ENCODE measurements at places on chromosomes 13 and 19. TPM values are rescaled to one million over a fixed set of nuclear protein-coding genes. Genes with fewer than 3 reads are reported as not detected.

- no peak overlapping the region for H3K27ac ChIP-seq
- H3K4me1 ChIP-seq: no peaks in the 10 kb centered on the region
- H3K27me3 ChIP-seq: no peaks in the 10 kb centered on the region
- no peak overlapping the region for H3K4me3 ChIP-seq
These were observed 345.8 kb downstream of the TEX29 start for GRCh38 chr13:111666164-111666776.

- DNase-seq: no peak
- H3K4me3 ChIP-seq: no peak overlapping the region
- H3K27me3 ChIP-seq: peaks cover 3% of the 10 kb centered on the region
- H3K27ac ChIP-seq: no peak overlapping the region
- no peaks in the 10 kb centered on the region for H3K36me3 ChIP-seq
- no peaks in the 10 kb centered on the region for H3K4me1 ChIP-seq
These were observed 44.5 kb upstream of the GTF3A start for GRCh38 chr13:27379694-27380641.

The CEACAM7 gene
- not detected for total RNA-seq

The C19orf81 gene
- 3.9 TPM for total RNA-seq

The ZNF491 gene
- total RNA-seq: 1.9 TPM

- no peak overlapping the region for H3K27ac ChIP-seq
- no peak for DNase-seq
- H3K4me3 ChIP-seq: no peak overlapping the region
- H3K36me3 ChIP-seq: no peaks in the 10 kb centered on the region
- peaks cover 6% of the 10 kb centered on the region for H3K4me1 ChIP-seq
These were observed 13.7 kb upstream of the TLE2 start for GRCh38 chr19:3042621-3043267.

The CCDC194 gene
- 2.0 TPM for total RNA-seq

DNA sequence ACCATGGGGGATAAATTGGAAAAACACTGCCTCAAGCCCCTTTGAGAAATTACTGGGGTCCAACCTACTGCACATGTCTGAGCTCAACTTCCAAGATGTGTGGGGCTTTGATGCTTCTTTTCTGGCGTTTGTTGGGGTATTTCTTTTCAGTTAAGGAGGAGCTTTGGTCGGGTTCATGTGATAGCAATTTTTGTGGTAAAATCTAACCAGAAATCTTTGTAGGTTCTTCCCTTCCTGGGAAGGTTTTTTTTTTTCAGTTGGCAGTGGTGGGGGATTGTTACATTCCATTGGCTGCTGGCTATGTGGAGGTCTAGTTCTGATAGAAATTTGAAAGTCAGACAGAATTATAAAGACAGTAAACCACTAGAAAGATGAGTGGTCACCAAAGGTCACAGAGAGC, 327.8 kb downstream of the ATP8A2 start:
- no peak for DNase-seq
- H3K27me3 ChIP-seq: no peaks in the 10 kb centered on the region
- no peak overlapping the region for H3K27ac ChIP-seq
- no peaks in the 10 kb centered on the region for H3K4me1 ChIP-seq

DNA sequence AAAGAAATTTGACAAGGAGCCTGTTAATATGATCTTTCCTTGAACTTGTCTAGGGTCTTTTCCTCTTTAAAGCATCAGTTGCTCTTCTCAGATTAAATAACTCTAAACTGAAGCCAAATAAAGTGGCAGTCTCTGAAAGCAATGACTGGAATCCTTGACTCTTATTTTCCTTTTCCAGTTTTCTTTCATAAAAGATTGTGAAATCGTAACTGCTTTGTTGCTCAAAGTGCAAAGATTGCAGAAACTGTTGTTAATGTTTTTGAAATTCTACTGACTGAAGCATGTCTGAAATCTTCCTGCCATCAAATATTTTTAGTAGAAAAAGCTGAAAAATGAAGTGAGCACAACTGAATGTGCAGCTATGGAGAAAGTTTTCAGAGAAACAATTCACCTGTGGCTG, 1.9 kb downstream of the NHLRC3 start:
- peaks cover 22% of the 10 kb centered on the region for H3K4me1 ChIP-seq
- H3K36me3 ChIP-seq: peaks cover 8% of the 10 kb centered on the region
- peak overlapping the region; percentile 85 for H3K4me3 ChIP-seq
- H3K27me3 ChIP-seq: no peaks in the 10 kb centered on the region
- DNase-seq: no peak
- H3K27ac ChIP-seq: peak overlapping the region; percentile 1

DNA sequence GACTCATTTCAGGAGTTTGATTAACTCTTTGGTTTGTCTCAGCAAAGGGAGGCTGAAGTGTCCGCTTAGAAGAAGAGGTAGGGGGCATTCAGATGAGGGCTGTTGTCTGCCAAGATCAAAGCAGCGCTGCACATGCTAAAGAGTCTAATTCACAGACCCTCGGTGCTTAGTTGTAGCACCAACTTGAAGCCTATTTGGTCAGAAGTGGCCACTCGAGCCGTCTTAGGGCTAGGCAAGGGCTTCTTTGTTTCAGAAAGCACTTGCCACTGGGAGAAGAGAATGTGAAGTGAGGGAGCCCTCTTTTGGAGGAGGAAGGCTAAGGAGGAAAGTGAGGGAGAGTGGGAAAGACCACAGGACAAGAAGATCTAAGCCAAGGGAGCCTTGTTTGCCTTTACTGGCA, 313.4 kb upstream of the TMTC4 start:
- H3K27ac ChIP-seq: no peak overlapping the region
- no peak for DNase-seq
- H3K4me3 ChIP-seq: no peak overlapping the region
- H3K27me3 ChIP-seq: no peaks in the 10 kb centered on the region
- H3K36me3 ChIP-seq: no peaks in the 10 kb centered on the region

DNA sequence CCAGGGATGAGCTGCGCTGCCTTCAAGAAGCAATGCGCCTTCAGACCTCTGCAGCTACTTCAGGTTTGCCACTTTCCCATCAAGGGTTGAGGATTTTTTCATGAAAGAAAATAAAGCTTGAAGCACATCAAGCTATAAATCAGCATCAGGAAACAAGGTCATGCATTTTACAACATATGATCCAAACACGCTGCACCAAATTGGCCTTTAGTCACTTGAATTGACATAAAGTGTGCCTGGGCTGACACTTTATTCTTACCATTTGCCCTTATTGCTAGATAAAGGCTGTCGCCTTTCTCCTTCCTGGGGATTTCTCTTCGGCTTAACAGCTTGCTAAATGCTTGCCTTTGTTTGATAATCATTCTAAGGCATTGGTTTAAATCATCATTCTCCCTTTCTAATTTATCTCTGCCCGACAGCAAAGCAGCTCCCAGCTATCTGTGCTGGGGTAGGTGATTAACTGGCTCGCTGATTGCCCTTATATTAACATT, 87.7 kb downstream of the LHFPL6 start:
- DNase-seq: no peak
- H3K27ac ChIP-seq: no peak overlapping the region
- H3K36me3 ChIP-seq: no peaks in the 10 kb centered on the region
- no peaks in the 10 kb centered on the region for H3K27me3 ChIP-seq
- no peaks in the 10 kb centered on the region for H3K4me1 ChIP-seq

- no peaks in the 10 kb centered on the region for H3K36me3 ChIP-seq
- no peak overlapping the region for H3K4me3 ChIP-seq
- H3K27me3 ChIP-seq: peaks cover 9% of the 10 kb centered on the region
- H3K27ac ChIP-seq: no peak overlapping the region
- peaks cover 6% of the 10 kb centered on the region for H3K4me1 ChIP-seq
These were observed 16.9 kb downstream of the ZSCAN5C start for GRCh38 chr19:56218961-56219360.

GRCh38 chr19:7981199-7981598, 24.2 kb downstream of the ELAVL1 start:
- DNase-seq: no peak
- no peak overlapping the region for H3K27ac ChIP-seq
- H3K27me3 ChIP-seq: no peaks in the 10 kb centered on the region

DNA sequence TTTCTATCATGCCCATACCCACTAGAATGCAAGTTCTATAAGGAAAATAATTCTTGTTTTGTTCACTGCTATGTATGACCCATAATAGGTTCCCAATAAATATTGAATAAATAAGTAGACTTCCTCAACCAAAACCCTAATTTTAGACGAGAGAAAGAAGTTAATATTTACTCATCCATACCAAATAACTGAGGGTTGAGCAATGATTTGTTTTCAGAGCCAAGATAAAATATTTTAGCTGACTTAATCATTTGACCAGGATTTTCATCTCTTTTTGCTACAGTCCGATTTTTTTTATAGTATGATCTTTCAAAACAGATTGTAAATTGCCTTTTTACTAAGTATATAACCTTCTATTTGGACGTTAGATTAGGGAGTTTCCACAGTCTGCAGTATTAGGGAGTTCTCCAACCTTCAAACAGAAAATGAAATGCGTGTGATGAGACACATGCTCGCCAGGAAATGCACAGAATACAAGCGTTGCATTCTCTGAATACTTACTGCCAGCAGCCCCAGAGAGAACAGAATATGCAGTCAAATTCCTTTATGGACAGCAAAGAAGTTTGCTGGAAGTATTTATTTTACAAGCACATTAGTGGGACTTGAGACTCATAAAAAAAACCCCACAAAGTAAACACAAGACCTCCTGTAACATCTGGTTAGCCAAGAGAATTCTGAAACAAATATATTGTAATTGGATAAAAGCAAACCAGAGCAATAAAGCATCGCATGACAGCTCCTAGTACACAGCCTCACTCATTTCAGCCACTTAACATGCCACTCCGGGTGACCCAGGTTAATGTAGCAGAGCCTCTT, 230.0 kb downstream of the MYO16 start:
- no peak overlapping the region for H3K27ac ChIP-seq
- no peaks in the 10 kb centered on the region for H3K36me3 ChIP-seq
- no peak for DNase-seq
- H3K27me3 ChIP-seq: no peaks in the 10 kb centered on the region
- H3K4me1 ChIP-seq: no peaks in the 10 kb centered on the region
- no peak overlapping the region for H3K4me3 ChIP-seq
